ENCODE measurements at places on chromosomes 5 and 9.

GRCh38 chr5:56467176-56467717, 234.1 kb upstream of the ANKRD55 start:
- no peak for DNase-seq

DNA sequence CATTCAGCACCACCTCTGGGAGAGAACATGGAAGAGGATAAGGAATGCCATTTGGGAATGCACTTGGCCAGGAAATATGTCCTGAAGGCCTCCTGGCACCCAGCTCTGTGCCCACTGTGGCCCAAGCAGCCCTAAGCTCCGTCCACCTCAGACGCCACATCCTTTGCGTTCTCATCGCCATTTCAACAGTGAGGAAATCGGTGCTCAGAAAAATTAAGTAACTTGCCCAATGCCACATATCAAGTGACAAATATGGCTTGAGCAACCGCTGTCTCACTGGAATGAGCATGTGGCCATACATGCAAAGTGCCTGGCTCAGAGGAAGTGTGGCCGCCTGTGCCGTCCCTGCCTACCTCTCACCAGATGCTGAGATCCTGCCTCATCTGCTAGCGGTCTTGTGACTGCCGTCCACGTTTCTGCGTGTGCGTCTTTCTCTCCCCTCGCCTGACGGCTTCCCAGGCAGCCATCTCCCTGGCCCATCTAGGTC, 984 bp upstream of the DOK3 start:
- no peak for DNase-seq

- no peak for DNase-seq
Measured at GRCh38 chr5:71788794-71789193, 69.7 kb downstream of the CARTPT start.

GRCh38 chr9:125043631-125044030, 99.7 kb downstream of the SCAI start:
- peak; percentile 16 for DNase-seq

DNA sequence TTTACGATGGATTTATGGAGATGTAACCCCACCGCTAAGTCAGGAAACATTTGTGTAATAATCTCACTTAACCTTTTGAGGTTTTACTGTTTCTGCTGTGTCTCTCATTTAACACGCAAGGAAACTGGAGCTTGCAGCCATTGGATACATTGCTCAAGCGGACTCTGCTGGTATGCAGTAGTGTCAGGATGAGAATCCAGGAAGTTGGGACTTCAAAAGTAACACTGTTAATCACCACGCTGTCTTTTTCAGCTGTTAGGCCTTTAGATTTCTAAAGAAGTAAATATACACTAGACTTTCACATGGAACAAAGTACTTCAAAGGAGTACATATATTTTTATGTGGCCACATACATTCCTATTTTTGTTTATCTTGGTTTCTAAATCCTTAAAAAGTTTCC, 114.7 kb downstream of the LPAR1 start:
- no peak for DNase-seq

DNA sequence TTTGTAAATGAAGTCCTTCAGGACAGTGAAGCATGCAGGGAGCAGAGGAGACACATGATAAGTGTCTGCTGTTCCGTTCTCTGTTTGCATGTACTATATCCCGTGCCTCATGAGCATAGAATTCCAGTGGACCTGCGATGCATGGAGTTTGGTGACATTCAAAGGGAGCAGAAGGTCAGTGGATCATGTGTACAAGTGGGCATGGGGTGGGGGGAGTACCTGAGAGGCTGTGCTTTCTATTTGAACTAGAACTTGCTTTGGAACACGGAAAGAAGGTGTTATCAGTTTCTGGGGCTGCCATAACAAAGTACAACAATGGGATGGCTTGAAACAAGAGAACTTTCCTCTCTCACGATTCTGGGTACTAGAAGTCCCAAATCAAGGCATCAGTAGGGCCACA, 5.1 kb upstream of the CCNJL start:
- DNase-seq = no peak

DNA sequence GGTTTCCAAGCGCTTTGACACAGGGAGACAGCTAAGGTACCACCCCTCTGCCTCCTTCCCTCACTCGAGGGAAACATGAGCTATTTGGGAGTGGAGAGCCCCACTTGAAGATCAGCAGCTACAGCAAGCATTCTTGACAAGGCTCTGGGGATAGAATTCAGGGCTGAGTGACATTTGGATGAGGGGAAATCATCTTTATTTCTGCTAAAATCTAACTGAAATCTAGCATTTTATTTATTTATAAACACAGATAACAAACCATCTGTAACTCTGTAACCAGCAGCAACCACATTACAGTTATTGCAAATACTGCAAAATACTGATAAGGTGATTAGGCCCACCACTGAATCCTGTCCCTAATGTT, 22.4 kb downstream of the RNF130 start:
- DNase-seq = no peak

GRCh38 chr5:119058979-119059529, 11.8 kb upstream of the DMXL1 start:
- DNase-seq = no peak

DNA sequence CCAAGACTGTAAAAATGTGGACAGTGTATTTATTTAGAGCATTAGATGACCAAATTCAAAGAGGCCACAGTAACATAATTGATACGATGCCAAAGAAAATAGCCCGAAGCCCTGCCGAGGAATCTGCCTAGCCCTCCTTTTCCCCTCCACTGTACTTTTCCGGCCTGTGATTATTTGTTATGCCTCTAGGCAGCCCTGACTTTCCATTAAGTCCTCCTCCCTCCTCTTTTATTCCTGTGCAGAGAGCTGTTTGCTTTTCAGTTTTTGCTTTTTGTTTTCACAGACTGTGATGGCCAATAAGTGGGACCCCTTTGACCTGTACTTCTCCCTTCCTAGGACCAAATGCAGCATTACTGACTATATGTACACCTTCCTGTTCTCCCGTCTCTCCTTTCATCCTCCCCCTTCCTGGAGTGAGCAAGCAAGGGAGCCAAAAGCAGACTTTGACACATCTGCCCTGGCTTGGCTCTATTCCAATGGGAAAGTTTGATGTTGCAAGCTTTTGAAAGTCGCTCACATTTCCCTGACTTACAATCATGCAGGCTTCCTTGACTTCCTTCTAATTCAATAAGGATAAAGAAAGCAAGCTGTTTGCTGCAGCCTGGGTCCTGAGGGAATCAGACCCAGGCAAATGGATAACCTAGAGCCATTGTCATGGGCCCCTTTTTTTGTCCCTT, 76.1 kb downstream of the NREP start:
- peak; percentile 5 for DNase-seq

DNA sequence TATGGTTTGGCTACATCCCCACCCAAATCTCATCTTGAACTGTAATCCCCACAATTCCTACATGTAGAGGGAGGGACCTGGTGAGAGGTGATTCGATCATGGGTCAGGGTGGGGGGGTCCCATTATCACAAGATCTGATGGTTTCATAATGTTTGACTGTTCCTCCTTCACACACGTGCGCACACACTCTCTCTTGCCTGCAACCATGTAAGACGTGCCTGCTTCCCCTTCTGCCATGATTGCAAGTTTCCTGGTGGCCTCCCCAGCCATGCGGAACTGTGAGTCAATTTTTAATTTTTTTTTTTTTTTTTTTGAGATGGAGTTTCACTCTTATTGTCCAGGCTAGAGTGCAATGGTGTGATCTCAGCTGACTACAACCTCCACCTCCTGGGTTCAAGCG, 27.0 kb downstream of the FAM169A start:
- no peak for DNase-seq

GRCh38 chr9:122342323-122343050, 28.3 kb upstream of the PTGS1 start:
- DNase-seq = no peak

- DNase-seq = no peak
Measured at GRCh38 chr5:125149527-125149926, 403.1 kb upstream of the ZNF608 start.

- DNase-seq = no peak
Measured at GRCh38 chr5:146440870-146441495, 6.2 kb upstream of the TCERG1 start.

All from NCI-H510A treated with DMSO at 0.1 percent for 48 hours (cell line).